ENCODE measurements at places on chromosomes 16 and 17. TPM values are rescaled to one million over a fixed set of nuclear protein-coding genes. Genes with fewer than 3 reads are reported as not detected.

Gene SULT1A3
- 22.8 TPM for total RNA-seq

Gene CES4A
- 67.7 TPM for total RNA-seq

DNA sequence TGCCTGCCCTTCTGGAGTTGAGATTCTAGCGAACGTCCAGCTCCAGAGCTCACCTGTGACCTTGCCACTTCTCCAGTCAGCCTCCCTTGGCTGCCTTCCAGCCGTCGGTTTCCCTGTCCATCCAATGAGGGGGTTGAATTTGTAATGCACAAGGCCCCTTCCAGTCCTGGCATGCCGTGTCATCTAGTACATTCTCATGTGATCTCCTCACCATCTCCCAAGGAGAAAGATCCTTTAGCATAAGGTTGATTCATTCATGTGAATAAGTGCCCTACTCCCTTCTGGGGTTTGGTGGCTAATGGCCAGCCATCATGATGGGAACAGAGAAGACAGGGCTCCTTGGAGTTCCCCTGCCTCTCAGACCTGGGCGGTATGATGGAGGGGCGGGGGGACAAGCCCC, 18.9 kb upstream of the ABCC3 start:
- DNase-seq = no peak

Gene TP53TG3F
- total RNA-seq = not detected

DNA sequence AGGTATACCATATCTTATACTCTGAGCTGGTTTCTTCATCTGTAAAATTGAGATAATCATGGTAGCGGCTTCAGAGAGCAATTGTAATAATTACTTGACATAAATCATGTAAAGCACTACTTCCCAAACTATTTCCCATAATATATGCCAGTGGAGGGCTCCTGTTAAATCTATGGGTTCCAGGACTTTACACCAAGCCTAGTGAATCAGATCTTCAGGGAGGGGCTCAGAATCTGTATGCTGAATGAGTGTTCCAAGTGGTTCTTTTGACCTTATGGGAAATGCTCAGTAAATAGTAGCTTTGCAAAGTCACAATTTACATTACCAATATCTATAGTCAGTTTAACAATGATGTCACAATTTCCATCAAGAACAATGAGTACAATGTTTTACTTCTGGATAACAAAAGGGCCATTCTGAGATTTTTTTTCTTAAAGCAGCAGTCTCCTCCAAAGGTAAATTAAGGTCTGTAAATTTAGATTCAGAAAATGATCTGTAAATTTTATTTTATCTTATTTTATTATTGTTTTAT, 50.9 kb upstream of the NLK start:
- no peak for DNase-seq

DNA sequence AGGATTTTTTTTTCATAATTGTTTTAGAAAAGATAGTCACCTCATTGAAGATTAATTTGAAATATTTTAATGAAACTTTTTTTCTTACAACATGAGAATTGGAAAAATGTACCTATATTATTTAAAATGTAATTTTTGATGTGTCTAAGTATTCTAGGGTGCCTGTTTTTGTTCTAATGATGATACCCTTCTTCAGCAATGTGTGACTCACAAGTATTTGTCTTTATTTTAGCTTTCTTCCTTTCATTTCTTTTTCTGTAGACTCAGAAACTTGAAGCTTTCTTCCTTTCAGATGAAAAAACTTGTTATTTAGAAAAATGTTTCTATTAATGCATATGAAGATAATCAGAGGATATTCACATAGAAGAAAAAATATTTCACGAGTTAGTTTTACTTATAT, 231.8 kb downstream of the BCAS3 start:
- no peak for DNase-seq

Gene COA3
- 62.9 TPM for total RNA-seq

DNA sequence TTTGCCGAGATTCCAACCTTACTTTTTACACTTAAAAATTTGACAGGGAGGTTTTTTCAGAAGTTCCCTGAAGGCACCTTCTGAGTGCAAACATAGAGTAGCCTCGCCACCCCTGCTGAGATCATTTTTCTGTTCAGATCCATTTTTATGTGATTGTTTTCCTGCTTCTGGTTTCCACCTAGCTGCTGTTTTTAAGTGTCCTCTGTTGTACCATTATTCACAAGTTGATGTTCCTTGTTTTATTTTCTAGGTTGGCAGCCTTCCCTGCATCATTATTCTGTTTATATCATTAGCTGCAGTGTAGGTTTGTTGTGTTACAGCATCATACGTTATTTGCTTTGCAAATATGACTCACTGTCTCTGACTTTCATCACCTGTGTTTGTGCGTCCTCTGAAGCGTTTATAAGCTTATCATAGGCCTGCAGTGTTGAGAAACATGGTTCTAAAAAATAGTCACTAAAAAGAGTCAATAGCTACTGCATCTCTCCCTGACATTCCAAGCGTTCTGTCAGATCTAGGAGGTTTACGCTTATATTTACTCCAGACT, 116.9 kb upstream of the CLEC3A start:
- DNase-seq = no peak

DNA sequence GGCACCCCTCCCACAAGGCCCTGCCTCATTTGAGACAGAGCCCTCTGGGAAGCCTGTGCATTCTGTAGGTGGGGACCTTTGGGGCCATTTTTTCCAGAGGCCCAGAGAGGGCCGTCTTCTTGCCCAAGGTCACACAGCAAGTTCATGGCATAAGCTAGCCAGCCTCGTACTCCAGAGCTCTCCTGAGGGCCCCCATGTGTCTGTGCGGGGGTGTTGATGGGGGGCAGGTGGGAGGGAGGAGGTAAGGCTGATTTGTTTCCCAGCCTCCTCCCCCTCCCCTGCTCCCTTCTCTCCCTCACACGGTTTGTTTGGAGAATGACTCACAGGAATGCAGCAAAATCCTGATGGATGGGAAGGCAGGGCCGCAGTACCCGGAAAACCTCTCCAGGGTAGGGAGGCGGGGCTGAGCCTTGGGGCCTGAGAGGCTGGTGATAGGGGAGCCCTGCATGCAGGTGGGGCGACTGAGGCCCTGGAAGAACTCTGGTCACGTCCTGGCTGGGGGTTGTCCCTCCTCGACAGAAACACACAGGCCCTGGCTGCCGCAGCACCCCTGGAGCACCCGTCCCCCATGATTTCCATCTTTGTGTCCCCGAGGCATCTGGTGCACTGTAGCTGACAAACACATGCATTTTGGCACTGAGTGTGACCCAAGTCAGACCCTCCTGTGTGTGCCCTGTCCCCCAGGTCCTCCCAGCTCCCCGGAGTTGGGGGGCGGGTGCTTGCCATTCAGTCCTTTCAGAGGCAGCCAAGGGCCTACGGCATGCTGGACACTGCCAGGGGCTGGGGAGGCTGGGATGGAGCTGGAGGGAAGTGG, 29.7 kb downstream of the RAI1 start:
- DNase-seq = no peak

Gene OR1F1
- not detected for total RNA-seq
